ENCODE measurements at places on chromosomes 5 and 9. TPM values are rescaled to one million over a fixed set of nuclear protein-coding genes. Genes with fewer than 3 reads are reported as not detected.

Gene FAM169A
- total RNA-seq = 8.1 TPM

Gene PCDHGA12
- 2.8 TPM for total RNA-seq

Gene OBP2B
- not detected for total RNA-seq

Gene FBP2
- total RNA-seq = not detected

Gene IL9
- not detected for total RNA-seq

Gene FYB1
- 1.3 TPM for total RNA-seq

Gene LHX6
- not detected for total RNA-seq

Gene TNC
- total RNA-seq = not detected

GRCh38 chr5:149019679-149020078 lies 43.2 kb downstream of the SH3TC2 start:
- no peak for DNase-seq

DNA sequence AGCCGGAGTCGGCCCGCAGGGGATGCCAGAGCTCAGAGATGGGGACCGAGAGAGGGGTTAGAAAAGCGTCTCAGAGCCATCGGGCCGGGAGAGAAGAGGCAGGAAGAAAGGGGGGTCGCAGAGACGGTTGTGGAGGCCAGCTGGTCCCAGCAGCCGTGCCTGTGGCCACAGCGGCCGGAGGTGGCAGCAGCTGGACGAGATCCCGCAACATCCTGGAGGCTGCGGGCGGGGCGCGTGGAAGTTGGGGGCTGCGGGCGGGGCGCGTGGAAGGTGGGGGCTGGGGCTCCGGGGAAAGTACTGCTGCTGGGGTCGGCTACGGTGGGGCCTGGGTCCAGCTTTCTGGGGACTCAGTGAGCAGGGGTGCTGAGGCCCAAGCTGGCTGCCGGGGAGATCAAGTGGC lies 34.4 kb upstream of the EGFL7 start:
- DNase-seq = no peak

GRCh38 chr5:52356311-52356918 lies 431.3 kb upstream of the ITGA1 start:
- no peak for DNase-seq

DNA sequence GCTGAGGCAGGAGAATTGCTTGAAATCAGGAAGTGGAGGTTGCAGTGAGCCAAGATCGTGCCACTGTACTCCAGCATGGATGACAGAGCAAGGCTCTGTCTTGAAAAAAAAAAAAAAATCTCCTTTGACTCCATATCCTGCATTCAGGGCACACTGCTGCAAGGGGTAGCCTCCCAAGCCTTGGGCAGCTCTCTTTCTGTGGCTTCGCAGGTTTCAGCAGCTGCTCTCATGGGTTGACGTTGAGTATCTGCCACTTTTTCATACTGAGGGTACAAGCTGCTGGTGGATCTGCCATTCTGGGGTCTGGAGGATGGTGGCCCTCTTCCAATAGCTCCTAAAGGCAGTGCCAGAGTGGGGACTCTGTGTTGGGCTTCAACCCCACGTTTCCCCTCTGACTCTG lies 2198.1 kb upstream of the WWC1 start:
- no peak for DNase-seq

- DNase-seq = peak; percentile 78
These were observed 8.4 kb downstream of the UBTD2 start for GRCh38 chr5:172274951-172275753.

- DNase-seq = no peak
These were observed 46.6 kb upstream of the TNC start for GRCh38 chr9:115164511-115164974.

DNA sequence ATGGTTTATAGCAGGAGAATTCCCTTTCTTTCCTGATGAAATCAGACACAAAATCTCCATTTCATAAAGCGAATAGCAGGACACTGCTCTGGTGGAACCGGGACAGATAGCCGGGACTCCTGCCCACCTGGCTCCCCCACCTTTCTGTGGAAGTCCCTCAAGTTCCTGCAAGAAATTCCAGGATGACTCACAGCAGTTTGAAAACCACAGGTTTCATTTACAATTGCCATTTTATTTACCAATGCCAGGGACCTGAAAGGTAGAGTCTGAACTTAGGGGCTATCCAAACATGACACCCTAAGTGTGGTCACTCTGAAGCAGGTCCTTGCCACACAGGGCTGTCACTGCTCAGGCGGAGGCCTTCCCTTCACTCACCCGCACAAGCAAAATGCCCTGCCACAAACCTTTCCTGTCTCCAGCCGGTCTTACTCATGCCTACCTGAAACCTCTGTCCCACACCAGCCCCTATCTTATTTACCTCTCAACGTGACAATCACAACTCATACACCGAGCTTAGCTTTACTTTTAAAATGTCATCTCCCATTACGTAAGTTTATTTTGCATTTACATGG lies 63.3 kb upstream of the TAF1L start:
- DNase-seq = no peak

DNA sequence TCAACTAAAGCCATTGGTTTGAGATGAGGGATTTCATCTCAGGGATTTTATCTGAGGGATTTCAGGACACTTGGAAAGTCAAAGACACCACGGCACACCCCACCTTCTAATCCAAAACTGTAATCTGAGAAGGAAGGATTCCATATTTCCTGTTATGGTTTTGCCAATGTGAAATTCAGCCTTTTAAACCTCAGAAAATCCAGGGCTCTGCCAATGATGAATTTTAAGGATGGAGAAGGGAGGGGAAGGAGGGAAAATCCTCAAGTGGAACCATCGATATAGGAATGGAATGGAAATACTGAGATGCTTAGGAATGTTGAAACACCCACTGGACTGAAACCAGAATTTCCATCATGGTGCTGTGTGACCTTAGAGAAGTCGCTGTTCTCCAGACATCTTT lies 5.3 kb downstream of the C1QTNF3 start:
- no peak for DNase-seq

DNA sequence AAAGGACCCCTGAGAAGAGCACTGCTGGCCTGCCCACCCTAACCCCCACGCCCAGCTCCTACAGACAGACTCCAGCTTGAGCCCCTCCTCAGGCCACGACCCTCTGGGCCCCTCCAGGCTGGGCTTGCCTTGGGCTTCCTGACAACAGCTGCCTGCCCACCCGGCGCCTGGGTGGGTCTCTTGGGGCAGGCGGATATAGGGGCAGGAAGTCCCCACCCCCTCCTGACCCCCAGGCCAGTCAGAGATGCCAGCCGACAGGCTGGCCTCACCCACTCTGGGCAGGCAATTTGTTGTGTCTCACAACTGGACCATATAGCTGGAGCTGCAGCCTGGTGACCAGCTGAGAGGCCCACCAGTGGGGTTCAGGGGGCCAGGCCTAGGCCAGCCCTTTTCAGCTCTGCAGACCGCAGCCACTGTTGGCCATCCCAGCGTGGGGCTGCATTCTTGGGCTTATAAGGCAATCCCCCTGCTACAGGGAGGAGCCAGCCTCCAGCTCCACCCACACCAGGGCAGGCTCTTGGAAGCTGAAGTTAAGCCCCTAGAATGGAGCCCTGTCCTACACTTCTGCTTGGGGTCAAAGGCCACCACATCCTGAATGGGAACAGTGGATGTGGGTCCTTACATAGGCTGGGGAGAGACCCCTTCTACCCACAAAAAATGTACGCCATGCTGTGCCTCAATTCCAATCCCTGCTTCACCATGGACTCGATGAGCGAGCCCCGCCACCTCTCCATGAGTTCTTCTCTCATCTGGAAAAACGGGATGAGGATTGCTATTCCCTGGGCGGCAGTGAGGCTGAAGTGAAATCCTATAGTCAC lies 2.0 kb downstream of the PDLIM7 start:
- DNase-seq = no peak

GRCh38 chr5:25641124-25641523 lies 996.3 kb upstream of the CDH10 start:
- no peak for DNase-seq

DNA sequence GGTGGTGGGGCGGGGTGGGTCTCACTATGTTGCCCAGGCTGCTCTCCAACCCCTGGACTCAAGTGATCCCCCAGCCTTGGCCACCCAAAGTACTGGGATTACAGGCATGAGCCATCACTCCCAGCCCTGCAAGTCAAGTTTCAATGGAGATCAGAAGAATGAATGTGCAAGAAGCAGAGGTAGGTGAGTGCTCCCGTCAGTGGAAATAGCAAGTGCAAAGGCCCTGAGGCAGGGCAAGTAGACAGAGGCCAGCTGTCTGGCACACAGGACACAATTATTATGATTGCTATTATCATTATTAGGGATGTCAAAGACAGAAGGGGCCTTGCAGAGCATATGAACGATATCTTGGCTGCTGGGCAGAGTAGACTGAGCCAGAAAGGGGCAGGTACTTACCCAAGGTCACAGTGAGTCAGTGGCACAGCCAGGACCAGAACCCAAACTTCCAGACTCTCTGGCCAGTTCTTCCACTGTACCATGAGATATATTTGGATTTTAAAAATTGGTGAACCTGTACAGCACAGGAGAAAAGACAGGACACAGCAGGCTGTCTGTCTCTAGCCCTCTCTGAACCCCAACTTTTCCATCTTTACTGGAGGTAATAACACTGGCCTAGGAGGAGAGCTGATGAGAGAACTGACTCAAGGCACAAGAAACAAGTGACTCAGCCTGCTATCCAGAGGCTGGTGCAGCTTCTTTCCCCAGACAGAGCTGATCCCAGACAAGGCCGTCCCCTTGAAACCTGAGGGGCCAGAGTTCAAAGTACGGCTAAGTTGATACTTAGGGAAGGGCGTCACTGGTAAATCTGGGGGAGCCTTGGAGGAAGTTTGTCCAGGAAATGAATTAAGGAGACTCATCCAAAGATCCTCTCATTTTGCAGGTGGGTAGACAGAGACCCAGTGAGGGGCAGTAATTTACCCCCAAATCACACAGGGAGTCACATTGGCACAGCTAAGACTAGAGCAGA lies 1.4 kb downstream of the HDHD3 start:
- DNase-seq = no peak

DNA sequence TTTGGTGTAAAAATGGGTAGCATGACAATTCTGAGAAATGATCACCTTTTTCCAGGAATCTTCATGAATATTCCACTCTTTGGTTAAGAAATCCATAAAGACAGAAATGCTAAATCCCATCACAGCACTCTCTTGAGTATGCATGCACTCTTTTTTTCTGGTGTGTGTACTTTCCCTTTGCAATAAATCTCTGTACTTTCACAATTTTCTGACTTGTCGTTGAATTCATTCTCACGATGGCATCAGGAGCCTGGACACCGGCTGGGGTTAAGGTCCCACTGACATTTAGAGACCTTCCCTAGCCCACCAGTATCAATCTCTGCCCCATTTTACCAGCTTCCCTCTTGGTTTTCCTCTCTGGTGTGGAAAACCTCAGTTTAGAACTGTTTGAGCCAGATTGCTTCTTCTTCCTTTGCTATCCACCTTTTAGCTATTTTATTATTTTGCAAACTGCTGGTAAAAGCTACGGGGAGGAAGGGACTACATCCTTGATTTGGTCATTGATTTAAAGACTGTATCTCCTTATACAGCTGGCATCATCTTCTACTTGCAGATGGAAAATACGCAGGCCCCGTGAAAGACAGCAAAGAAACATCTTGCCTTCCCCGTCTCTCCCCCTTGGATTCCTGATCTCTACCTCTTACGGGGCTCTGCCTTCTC lies 59.9 kb upstream of the ZFR start:
- DNase-seq = no peak

GRCh38 chr5:3364941-3365340 lies 230.7 kb upstream of the IRX1 start:
- DNase-seq = no peak

- DNase-seq = no peak
These were observed 8.6 kb upstream of the PTGES start for GRCh38 chr9:129761293-129761900.

DNA sequence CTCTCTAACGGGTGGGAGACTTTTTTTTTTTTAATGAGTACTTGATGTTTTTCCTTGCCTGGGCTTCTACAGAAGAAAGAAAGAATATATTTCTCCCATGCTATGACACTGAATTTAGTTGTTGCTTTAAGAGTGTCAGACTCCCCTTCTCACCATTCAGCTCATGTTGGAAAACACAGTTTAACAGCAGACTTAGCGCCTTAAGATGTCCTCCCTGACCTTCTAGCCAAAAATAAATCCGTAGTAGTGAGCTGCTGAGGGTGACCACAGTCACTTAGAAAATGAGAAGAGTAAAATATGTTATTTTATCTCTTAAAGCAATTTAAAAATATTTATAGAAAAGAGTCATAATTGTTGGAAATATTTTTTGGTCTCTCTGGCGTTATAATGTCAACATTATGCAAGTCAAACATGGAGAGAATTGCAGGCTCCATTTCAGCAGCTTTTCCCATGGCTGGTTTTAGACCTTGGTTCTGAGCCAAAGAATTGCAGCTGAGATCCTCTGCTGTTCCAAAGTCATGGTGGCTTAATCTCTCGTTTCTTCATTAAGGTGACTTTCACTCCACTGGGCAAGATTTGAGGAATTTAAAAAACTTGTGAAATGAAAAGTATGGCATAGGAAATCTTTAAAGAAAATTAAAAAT lies 143.5 kb downstream of the GHR start:
- no peak for DNase-seq

DNA sequence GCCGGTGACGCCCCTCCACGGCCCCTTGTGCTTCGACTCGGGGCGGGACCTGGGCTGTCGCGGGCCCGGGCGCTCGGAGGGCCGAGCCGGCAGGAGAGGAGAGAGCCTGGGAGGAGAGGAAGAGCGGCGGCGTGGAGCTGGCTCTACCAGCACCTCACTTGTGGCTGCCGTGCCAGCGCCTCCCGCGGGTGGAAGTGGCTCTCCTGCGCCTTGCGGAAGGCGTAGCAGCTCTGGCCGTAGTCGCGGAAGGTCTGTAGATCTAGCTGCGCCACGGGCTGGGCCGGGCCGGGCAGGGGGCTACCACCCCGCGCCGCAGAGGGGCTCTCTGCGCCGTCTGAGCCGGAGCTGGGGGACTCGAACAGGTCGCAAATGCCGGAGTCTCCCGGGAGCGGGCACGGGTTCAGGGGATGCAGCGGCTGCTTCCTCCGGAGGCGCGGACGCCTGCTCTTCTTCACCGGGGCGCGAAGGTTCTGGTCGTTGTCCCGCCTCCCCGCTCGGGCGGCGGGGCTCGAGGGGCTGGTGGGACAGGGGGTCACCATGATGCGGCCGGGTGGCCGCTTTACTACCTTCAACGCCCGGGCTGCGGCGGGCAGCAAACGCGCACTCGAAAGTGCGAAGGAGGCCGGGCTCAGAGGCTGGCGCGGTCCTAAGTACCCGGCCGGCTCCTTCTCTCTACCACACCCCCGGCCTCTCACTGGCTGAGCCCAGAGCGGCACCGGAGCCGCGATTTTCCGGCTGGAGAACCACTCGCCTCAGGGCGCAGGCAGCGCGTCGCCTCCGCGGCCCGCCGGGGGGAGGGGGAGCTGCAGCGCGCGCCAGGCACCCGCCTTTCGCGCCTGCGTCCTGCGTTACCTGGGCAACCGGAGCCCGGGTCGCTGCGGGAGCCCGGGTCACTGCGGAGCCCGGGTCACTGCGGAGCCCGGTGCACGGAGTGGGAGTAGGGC lies at the start of gene CCNO:
Gene CCNO (minus strand): TSS at position 624 of the 944 bp plus-strand sequence. CDS start 85 bp downstream, at position 539.
- DNase-seq = peak; percentile 77

- DNase-seq = no peak
These were observed 85.8 kb downstream of the AOPEP start for GRCh38 chr9:94812343-94812742.

GRCh38 chr5:124053340-124053739 lies 541.4 kb downstream of the CSNK1G3 start:
- DNase-seq = no peak
